Stimulated activated CD4-positive, alpha-beta T cell treated with anti-CD3 and anti-CD28 coated beads, Interleukin-15, amount 100 ng/mL, for 1 hour (primary cell): ENCODE measurements at places on chromosomes 1 and 21.

GRCh38 chr1:53642215-53642555 lies 96.8 kb downstream of the GLIS1 start:
- DNase-seq, result no peak

GRCh38 chr1:244052016-244052727 lies 1.1 kb downstream of the ZBTB18 start:
- DNase-seq, result no peak

- DNase-seq, result no peak
These were observed 134.0 kb upstream of the LYPLAL1 start for GRCh38 chr1:219039682-219040154.

DNA sequence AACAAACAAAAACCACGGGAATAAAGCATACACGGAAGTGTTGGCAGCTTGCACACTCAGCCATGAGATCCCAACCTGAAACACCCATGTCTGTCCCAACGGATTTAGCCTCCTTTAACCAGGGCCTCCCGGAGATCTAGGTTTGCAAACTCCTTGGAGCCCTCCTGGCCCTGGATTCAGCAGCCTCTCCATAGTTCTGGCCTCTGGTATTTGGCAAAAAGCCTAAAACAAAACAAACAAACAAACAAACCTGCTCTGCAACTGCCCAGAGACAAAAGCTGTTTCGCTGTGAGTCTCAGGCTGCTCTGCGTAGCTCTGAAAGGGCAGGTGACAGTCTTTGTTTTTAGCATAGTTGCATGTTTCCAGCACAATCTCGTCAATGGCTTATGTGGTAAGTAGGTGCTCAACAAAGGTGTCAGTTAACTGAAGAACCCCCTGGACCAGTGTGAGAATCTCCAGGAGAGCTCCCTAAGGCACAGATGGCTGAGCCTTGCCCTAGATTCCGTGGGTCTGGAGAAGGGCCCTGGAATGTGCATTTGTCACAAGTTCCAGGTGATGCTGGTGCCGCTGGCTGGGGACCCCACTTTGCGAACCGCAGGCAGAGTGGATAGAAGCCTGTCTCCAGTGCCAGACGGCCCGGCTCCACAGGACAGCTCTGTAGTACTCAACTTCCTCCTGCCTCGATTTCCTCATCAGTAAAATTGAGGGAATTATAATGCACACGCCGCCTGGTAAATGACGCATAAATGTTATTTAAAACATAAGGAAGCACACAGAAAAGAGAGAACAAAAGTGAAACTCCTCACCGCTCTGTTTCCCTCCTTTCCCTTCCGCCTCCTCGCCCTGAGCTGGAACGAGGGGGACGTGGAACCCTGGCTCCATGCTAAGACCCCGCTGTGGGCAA lies 86.2 kb downstream of the RIPK4 start:
- DNase-seq, result no peak

- DNase-seq, result no peak
These were observed 131.8 kb downstream of the PTPN14 start for GRCh38 chr1:214419650-214420049.

DNA sequence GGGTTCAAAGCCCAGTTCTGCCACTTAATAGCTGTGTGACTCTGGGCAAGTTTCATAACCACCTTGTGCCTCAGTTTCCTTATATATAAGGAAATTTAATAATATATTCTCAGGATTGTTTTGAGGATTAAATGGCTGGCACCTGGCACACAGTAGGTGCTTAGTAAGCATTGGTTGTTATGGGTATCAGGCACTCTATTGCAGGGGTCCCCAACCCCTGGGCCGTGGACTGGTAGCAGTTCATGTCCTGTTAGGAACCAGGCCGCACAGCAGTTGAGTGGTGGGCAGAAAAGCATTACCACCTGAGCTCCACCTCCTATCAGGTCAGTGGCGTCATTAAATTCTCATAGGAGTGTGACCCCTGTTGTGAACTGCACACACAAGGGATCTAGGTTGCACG lies 18.5 kb downstream of the PARS2 start:
- no peak for DNase-seq
